ENCODE measurements at places on chromosomes 2 and 18.

GRCh38 chr2:214019229-214019972 lies 391.5 kb upstream of the VWC2L start:
- DNase-seq, result no peak

- DNase-seq, result no peak
These were observed 167.1 kb downstream of the PDE1A start for GRCh38 chr2:182259629-182260150.

DNA sequence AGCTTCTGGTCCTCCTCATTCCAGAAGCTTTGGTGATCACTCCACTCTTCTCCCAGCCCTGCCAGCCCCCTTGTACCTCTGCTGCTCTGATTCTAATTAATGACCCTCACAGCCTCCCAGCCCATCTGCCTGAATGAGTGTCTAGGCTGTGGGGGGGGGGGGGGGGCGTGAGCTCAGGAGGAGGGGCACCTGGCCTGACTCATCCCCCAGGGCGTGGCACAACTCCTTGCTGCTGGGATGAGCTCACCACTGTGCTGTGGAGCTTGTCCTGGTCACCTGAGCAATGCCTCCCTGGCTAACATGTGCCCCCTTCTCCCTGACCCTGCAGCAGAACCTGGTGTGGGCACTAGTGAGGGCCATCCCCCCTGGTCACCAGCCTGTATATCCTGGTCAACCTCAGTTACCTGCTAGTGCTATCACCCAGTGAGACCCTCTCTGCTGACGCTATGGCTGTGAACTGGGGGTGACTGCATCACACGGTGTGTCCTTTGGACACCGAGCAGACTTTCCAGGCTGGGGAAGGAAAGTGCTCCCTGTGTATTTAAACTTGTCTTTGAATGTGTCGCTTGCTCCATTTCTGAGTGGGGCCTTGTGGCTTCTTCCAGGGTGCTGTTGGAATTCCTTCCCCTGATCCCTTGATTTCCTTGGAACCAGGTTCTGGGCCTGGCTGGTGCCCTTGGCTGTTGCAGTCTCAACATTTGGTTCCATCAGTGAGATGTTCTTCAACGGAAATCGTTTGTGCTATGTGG lies 41.5 kb upstream of the PUM2 start:
- DNase-seq, result no peak

DNA sequence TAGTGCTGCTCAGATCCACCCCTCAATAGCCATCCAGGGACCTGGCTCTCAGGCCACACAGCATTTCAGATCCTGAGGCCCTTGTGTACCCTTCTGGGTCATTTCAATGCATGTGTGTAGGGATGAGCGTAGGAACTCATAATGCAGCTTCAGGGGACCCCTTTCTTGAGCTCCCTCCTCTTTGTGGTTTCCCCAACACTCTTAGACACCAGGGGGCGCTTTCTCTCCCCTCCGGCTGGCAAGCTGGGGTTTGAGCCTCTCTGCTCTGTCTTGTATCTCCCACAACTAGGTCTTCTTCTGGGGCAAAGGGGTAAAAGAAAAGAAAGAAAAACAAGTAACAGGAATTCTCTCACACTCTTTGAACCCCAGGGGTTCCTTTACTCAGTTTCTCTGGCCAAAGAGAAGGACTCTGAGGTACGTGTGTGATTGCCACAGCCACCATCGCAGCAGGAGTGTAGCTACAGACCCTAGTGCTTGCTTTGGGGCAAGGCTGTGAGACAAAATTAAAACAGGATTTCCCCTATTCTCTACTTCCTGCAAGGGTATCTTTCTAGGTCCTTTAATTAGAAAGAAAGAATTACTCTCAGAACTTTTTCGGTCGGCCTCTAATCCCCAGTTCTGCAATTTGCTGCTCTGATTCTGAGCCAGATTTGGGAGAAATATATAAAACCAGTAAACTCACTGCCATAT lies 38.0 kb downstream of the CABYR start:
- DNase-seq, result no peak

GRCh38 chr2:180656455-180656847 lies 324.0 kb upstream of the UBE2E3 start:
- no peak for DNase-seq

DNA sequence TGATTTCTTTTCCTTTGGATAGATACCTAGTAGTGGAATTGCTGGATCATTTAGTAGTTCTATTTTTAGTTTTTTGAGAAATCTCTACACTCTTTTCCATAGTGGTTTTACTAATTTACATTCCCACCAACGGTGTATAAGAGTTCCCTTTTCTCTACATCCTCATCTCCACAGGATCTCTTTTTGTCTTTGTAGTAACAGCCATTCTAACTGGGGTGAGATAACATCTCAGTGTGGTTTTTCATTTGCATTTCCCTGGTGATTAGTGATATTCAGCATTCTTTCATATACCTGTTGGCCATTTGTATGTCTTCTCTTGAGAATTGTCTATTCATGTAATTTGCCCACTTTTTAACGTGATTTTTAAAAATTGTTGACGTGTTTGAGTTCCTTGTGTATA lies 13.8 kb downstream of the RFTN2 start:
- DNase-seq, result no peak

DNA sequence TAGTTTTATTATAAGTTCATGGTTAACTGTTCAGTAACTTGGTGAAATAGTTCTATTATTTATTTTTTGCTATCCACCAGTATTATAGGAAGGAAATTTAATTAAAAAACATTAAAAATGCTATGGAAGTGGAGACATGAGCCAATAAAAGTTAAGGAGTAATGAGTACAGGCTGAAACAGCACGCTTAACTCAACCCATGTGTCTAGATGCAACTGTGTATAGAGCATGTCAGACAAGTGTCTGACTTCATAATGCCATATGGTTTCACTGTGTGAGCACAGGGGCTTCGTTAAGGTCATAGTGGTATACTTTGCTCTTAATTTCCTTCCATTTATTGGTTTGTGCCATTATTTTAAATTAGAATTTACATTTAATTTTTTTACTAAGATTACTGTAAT lies 566.8 kb upstream of the NRP2 start:
- no peak for DNase-seq

DNA sequence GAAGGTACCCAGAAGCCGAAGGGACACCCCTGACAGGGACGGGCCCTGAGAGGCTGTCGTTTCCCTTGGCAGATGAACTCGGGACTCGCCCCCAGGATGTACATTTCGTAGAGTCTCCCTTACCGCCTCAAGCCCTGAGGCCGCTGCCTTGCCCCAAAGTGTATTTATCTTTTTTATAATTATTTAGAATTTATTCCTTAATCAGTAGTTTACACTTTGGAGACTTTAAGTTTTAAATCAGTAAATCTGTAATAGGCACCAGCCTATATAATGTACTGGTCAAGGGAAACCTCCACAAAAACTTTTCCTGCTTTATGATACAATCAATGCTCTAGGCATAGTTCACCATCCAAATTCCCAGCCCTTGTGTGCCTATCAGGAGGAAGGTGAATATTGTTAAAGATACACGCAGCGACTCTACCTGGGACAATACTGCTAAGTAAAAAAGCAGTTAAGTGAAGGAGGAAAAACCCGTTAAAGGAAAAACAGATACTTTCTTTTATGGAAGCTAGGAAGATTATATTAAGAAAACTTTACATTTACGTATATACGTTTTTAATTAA lies 848 bp downstream of the VRK2 start:
- DNase-seq, result no peak

DNA sequence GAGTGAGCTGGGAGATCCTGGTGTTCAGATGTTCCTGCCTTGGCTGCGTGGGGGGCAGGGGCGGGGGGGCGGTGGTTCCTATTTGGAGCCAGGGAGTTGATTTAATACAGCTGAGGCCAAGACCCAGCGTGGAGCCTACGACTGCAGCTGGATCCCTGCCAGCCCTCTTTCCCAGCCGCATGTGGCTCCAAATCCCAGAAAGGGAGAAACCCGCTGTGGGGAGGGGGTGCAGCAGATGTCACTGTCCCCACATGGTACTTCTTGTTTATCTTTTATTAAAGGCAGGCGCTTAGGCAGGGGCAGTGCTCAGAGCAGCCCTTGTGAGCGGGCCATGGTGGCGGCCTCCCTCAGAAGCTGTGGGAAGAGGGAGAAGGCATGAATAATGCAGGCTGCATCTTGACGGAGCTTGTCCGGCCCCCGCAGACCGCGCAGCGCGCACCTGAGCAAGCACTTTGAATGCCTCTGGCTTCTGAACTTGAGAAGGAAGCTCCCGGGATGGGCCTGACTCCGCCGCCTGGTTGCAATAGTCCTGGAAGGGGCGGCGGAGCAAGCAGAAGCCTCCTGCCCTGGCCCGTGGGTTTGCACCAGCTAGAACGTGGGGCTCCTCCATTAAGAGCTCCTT lies 112.1 kb downstream of the GLI2 start:
- no peak for DNase-seq

DNA sequence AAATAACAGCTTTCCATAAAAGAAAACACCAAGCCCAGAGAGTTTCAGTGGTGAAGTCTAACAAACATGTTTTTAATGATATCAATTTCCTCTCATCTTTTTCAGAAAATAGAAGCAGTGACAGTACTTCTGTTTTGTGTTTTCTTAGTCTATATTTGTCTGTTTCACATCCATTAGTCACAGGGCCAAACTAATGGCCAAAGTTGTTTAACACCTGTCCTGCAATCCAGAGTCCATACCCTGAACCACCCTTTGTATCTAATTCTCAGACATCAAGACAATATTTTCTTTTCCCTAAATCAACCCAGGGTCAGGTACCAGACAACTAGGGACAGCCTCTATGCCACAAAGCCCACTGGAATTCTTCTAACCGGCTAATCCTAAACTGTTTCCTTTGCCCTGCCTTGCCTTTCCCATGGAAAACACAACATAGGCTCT lies 25.9 kb downstream of the TMSB10 start:
- DNase-seq, result no peak

- DNase-seq, result no peak
These were observed 218.1 kb downstream of the ARHGAP15 start for GRCh38 chr2:143347271-143347695.

DNA sequence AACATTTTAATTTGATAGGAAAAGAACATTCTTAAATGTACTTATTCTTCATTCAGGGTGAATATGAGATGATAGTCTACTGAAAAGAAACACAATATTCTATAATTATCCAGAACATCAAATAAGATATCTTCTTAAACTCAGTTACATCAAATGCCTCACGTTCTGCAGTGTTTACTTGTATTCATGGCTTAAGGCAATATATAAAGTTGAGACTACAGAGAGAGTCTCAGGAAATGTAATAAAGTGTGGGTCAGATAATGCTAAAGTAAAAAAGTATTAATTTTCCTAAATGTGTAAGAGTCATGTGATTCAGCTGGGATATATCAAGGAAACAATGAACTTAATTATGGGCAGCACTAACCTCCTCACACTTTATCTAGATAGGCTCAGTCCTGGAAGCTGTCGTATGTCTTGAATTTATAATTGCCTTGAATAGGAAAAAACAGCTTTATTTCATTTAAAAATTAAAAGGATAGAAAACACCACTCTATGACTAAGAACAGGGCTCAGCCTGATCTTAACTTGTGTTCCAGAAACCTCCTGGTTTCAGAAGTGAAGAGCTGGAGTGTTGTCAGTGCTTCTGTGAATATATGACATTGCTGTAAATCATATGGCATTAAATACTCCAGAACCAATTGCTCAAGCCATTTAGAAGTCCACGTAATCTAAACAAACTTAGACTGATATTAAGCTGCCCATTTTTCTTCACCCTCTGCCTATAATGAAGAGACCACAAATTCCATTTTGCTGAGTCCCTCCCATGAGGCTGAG lies 240.2 kb downstream of the FSIP2 start:
- DNase-seq, result no peak

DNA sequence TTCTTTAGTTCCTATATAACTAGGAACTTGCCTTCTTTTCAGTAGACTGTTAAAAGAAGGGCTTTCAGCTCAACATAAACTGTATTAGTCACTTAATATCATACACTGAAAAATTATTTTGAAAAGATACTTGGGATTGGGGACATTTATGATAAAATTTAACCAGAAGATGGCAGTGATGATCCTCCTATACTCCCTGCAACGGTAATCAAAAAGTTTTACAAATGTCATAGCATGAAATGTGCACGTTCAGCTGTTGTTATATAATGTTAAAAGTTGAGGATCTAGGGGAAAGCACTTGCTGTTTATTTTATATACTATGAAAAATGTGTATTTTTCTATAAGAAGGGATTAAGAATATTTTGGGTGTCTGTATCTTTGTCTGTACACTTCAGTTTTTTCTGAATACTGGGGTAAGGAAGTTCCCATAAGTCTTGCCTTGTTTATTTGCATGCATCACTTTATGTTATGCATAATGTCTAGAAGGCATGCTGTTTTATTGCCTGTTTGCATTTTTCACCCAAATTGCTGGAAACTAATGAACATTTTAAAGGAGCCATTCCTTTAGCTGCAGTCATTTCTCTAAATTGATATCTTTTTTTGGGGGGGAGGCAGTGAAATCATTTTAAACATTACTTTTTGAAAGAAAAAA lies 19.0 kb downstream of the DYNC1I2 start:
- no peak for DNase-seq

- DNase-seq, result no peak
These were observed 37.5 kb downstream of the RTP5 start for GRCh38 chr2:241906826-241907570.

GRCh38 chr2:138718405-138718804 lies 61.8 kb downstream of the NXPH2 start:
- DNase-seq, result no peak

- no peak for DNase-seq
These were observed 29.5 kb upstream of the RBMS1 start for GRCh38 chr2:160522951-160523710.

GRCh38 chr2:136351684-136352083 lies 233.7 kb upstream of the CXCR4 start:
- no peak for DNase-seq

DNA sequence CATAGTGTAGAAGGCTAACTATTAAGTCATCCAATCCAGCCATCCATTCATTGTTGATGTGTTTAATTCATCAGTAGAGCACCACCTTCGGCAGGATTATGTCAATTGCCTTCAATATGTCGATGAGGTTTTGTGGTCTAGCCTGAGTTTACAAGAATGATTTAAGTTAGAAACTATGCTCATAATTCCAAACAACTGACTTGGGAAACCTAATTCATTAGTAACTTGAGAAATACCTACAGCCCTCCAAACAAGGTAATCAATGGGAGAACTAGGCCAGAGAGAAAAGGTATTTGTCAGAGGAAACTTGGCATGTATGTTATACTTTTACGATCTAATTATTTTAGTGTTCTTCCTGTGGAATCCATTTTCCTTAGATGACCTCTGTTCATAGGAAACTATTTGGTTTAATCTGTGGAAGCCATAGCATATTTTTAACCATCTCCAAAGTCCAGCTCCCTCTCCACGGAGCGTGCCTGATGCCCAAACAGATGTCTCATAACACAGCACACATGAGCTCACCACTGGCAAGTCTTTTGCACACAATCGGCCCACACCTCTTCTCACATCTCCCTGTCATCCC lies 148.5 kb downstream of the GFPT1 start:
- DNase-seq, result no peak

GRCh38 chr2:161972866-161973265 lies 101.1 kb downstream of the DPP4 start:
- no peak for DNase-seq

DNA sequence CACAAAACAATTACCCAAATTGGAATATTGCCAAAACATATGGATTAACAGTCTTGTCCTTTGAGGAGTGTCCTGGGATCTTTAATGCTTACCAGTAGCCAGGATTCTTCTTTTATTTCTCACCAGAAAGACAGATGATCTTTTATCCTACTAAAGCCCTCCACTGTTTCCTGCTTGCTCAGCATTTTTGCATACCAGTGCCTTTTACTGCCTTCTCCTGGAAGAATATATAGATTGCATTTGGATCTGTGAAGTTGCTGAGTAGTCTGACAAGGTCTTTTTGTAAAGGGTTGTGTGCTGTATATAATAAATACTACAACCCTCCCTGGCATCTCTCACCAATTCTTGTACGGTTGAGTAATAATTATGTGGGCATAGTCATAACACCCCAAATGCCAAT lies 652.2 kb downstream of the LRRTM4 start:
- DNase-seq, result no peak
